ENCODE measurements at places on chromosomes 1 and 21.

DNA sequence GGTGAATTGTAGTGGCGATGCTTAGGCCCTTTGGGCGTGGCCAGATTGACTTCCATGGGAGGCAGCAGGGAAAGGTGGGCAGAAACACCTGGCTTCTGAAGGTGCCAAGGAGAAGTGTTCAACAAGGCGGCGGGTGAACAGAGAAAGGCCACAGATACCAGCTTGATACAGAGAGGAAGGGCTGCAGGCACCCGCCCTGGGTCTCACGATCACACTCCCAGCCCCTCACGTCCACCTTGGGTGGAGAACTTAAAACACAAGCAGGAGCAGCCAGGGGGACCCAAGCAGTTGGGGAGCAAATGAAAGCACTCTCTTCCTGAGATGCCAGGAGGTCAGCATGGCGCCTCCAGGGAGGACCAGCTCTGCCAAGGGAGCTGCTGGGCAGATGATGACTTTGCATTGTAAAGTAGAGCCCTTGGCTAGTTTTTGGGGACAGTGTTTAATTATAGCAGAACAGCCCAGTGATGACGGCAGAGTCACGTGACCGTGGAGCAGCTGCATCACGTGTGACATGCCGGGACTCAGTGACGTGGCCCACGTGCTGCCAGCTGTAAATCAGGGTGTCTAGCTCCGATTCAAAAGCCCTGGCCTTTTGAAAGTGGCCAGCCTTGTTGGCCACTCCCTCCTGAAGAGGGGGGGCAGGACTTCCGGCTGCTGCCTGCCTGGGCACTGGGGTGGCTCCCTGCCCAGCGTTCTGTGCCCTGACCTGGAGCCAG is 19.0 kb downstream of the SLC37A1 start:
- DNase-seq = no peak

DNA sequence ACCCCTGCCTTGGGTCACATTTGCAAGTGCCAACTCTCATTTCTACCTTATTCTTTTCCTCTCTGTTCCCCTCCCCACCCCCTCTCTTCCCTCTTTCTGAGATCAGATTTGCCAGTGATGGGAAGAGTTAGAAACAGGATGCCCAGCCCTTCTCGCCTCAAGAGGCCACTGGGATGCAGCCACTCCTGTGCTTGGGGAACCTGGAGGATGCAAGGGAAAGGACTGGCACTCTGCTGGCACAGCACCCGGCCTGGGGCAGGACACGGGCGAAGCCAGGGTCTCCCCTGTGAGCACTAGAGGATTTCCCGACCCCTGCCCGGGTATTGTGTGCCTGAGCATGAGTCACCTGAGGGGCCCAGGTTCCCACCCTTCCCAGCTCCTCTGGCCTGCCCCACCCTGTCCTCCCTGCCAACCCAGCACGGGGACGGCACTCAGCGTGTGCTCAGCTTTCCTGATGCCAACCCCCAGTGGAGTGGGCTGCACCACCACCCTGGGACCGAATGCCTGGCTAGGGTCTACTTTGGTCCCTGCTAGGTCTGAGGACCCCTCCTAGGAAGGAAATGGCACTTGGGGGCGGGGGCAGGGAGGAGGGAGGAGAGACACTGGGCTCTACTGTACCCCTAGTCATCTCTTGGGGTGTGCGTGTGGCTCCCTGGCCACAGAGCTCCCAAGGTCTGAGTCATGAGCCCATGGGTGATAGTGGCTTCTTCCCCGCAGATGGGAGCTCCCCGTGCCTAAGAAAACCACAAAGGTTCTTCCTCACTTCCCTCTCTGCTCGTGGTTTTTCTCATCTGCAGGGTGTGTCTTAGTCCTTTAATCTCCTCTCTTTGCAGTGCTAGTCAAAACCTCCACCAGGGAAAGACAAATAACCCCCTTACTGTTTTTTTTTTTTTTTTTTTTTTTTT is 12.4 kb downstream of the LMNA start:
- peak; percentile 76 for DNase-seq

GRCh38 chr1:143736562-143736961 is 235.2 kb downstream of the FAM72C start:
- no peak for DNase-seq

DNA sequence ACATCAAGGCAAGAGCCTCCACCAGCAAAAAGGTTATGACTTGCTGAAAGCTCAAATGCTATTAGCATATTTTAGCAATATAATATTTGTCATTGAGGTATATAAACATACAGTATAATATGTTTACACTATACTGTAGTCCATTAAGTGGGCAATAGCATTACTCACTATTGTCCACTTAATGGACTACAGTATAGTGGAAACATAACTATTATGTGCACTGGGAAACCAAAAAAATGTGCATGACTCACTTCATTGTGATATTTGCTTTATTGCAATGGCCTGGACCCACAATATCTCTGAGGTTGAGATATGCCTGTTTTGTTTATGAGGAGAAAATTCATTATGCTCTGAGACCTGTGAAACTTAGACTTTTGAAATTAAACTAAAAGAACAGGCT is 300.0 kb downstream of the BARHL2 start:
- DNase-seq = no peak

DNA sequence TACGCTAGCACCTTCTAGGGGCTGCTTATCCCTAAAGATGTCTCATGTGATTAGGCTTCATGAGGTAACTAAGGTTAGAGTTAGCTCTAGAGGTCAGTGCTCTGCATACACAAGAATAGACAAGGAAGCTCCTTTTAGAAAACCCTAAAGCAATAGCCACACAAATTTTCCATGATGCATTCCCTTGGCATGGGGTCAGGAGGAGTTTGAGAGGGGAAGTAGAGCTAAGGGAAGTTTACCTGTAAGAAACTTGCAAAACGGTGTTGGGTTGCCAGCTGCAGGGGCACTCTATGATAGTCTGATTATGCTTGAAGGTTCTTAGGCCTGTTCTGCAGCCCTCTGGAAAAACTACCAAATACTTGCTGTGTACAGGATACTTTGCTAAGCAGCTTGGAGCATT is 39.0 kb upstream of the A3GALT2 start:
- no peak for DNase-seq

GRCh38 chr1:203556047-203556851 is 62.3 kb downstream of the OPTC start:
- no peak for DNase-seq

DNA sequence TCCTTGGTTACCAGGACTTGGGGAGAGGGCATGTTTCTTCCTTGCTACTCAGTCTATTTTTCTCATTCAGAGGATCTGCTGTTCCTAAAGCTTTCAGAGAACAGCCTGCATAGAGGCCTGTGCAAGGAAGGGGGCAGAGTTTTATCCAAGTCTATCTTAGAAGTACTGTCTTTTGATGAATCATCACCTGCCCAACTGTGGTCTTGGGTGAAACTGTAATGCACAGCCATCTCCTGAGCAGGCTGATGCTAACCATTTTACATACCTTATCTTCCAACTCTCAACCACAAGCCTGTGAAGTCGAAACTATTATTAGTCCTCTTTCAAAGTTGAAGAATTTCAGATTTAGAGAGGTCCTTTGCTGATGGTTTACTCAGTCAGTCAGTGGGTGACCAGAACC is 368.0 kb downstream of the HHAT start:
- no peak for DNase-seq

- no peak for DNase-seq
These were observed 13.7 kb upstream of the ZNF691 start for GRCh38 chr1:42832641-42833240.

GRCh38 chr1:55037733-55038551 is 1.4 kb upstream of the PCSK9 start:
- DNase-seq = no peak

GRCh38 chr1:6450005-6450450 is 15.9 kb downstream of the TNFRSF25 start:
- DNase-seq = no peak

DNA sequence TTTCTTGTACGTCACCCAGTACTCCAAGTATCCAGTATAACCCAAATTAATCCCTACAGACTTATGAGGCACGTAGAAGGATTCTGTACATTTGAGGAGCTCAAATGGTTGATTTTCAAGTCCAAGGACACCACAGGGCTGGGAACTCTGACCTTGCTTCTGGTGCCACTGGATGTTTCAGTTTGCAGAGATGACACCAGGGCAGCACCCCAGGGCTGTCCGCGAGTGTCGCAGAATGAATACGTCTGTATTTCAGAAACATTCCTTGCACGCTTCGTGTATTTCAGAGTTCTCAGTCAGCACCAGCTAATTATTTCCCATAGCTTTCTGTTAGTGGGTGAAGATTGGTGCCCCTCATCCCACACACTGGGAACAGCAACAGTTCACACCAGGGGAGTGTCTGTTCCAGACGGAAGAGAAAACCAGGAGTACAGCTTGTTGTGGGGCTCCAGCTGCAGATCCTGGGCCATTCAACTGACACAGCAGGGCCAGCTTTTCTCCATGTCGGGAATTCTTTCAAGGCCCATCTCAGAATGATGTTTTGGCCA is 159.2 kb downstream of the RHOU start:
- DNase-seq = no peak

DNA sequence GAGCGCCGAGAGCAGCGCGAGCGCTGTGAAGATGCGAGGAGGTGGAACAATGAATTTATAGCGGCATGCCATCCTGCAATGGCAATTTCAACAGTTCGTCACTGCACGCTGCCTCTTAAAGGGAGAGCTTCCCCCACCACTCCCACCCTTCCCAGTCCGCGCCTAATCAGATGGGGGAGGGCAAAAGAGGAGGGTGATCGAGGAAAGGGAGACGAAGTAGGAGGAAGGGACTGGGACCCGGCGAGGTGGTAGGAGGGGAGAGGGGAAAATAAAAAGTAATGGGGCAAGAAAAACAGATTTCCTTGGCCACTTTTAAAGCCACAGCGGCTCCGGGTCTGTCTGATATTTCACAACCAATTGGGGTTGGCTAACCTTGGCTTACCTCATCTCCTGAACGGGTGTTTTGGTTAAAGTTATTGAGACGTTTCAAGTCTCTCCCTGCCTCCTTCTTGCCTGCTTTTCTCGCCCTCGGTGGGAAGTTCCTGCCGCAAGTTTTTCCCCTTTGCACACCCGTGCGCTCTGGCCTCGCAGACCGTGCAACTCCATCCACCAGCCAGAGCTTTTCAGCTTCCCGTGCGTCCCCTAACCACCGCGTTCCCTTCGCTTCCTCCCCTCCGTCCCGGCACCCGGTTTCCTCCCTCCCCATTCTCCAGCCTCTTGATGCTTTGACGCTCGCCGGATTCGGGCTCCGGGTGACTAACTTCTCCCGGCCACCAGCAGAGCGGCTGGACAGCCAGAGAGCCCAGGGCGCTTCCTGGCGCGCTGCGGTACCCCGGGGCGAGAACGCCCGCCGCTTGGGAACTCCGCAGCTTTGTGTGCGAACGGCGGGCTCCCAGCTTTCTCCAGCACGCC is at the start of gene ADAMTS5:
ADAMTS5 (minus strand) TSS at position 27 of the 852 bp plus-strand sequence. CDS start 697 bp downstream, outside the sequence.
- no peak for DNase-seq

- DNase-seq = peak; percentile 81
These were observed 9.3 kb downstream of the MASP2 start for GRCh38 chr1:11037740-11038182.

- DNase-seq = no peak
These were observed 46.6 kb downstream of the PLD5 start for GRCh38 chr1:242477944-242478343.

All from stimulated activated CD4-positive, alpha-beta T cell treated with anti-CD3 and anti-CD28 coated beads, TNF-alpha, amount 100 ng/mL, for 48 hours (primary cell).